Fibroblast of upper back skin (primary cell): ENCODE measurements at places on chromosomes 1 and 21.

- DNase-seq, result peak; percentile 46
Measured at GRCh38 chr1:10897981-10898728, 101.7 kb upstream of the CASZ1 start.

GRCh38 chr1:115668579-115668978, 26.8 kb downstream of the VANGL1 start:
- peak; percentile 93 for DNase-seq

DNA sequence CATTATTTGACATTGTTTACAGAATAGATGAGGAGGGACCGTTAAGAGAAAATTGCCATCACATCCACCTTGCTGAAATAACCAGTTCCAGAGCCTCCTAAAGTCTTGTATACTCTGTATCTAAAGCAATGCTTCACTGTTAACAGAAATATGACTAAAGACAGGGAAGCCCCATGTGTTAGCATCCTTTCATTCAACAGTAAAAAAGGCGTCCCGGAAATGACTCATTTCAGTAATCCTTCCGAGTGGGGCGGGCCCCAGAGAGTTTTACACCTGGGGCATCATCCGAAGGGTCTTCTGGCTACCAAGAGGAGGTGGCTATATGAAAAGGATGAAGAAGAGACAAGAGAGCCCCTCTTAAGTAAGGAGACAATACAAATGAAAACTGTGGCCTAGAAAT, 227.2 kb downstream of the SLC45A1 start:
- DNase-seq, result no peak

- peak; percentile 37 for DNase-seq
Measured at GRCh38 chr1:8603220-8603616, 214.2 kb downstream of the RERE start.

- DNase-seq, result no peak
Measured at GRCh38 chr21:38766987-38767722, 38.6 kb upstream of the ETS2 start.

DNA sequence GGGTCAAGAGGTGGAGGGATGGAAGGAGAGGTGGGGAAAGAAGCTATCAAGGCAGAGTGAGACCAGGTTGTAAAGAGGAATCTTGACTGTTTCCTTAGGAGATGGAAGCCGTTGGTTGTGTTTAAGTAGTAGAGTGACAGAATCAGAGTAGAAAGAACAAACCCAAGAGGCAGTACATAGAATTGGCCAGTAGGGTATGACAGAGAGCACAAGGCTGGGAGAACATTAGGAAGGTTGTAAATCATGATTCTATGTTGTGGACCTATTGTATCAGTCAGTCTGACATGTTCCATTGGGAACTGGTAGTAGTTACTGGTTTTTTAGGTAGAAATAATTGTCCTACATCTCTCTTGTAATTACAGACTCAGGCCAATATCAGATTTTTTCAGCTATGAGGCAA, 486.9 kb upstream of the USP24 start:
- DNase-seq, result no peak

DNA sequence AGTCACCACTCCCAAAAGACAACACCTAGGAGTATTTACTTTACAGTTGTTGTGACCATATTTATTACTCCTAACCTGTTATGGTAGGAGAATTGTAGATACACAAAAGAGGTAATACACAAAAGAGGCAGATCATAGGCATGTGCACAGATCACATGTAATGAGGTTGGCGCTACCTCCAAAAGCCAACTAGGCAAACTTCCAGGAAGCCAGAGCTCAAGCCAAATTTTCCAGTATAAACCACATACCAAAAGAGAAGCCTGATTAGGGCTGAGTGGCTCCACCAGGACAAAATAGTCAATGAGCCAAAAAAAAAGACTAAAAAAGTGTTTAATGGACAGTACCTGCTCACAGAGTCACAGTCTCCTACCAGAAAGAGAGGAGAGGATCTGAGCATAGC, 195.0 kb upstream of the PBX1 start:
- no peak for DNase-seq

GRCh38 chr1:226626577-226626956, 78.0 kb downstream of the STUM start:
- DNase-seq, result peak; percentile 54

DNA sequence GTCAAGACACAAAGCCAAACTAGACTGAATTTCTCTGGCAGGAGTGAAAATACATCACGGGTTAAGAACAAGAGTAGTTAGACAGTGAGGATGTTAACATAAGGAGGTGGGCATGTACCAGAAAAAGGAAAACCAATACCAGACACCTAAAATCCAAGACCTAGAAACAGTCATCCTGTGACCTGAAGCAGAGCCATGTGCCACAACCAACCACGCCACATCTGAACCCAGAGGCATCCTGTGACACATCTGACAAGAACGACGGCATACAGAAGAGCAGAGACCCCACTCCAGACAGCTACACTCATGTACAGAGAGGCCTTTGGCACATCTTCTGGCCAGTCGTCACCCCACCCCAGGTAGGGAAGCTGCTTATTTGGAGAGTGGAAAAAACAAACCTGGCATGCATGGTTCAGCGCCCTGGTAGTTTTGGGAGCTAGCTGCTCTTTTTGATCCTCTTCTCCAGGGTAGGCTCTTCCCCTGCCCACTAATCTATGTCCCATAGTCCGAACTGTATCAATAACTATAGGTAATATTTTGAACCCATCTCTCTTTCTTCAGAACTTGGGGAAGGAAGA, 72.1 kb downstream of the SLC45A1 start:
- DNase-seq, result no peak

- no peak for DNase-seq
Measured at GRCh38 chr21:17900281-17900989, 81.3 kb upstream of the C21orf91 start.

- DNase-seq, result no peak
Measured at GRCh38 chr1:153567621-153568366, 2.1 kb upstream of the S100A2 start.

- DNase-seq, result peak; percentile 78
Measured at GRCh38 chr1:12184008-12184681, 17.4 kb downstream of the TNFRSF1B start.

GRCh38 chr1:185467122-185467521, 150.1 kb upstream of the IVNS1ABP start:
- DNase-seq, result no peak

DNA sequence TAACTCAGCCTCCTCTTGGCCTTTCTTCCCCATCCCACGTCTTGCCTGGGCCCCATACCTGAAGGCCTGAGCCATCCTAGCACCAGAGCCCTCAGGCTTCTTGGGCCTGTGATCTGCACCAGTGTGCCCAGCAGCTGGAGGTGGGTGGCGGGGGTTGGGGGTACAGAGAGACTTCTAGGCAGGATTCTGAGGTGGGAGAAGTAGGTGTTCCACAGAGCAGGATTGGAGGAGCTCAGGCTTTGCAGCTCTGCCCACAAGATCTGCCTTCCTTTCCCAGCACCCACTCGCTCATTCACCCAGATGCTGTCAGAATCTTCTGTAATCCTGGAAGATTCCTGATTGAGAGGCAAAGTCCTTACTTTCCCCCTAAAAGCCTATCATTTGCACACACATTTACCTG, 10.0 kb upstream of the GJB5 start:
- DNase-seq, result no peak

DNA sequence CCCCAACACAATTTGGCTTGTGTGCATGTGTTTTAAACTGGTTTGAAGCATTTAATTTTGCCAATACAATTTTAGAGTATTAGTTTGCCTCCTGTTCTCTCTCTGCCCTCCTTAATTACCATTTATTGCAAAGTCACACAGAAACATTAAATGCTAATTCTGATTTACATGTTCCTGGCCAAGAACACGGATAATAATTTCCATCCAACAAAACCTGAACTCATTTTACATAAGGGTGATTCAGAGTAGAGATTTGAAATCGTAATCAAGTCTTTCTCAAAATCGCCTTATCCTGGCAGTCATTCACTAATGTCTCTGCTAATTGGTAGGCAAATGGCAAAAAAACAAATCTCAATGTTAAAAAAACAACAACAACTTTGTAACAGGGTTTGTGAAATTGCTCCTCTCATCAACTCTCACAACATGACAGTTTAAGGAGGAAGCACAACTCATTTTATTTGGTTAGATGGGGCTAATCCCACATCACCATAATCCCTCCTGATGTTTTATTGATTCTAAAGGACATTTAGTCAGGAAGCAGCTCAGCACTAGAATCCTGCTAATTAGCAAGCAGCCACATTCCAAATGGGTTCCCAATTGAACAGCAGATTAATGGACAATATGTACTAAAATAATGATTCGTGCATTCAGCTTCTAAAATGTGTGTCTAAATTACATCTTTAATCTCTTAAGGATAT, 55.9 kb downstream of the C1orf87 start:
- no peak for DNase-seq

- DNase-seq, result no peak
Measured at GRCh38 chr21:38820471-38821239, 14.9 kb downstream of the ETS2 start.

GRCh38 chr1:66331658-66332547, 202.1 kb upstream of the SGIP1 start:
- DNase-seq, result peak; percentile 84

DNA sequence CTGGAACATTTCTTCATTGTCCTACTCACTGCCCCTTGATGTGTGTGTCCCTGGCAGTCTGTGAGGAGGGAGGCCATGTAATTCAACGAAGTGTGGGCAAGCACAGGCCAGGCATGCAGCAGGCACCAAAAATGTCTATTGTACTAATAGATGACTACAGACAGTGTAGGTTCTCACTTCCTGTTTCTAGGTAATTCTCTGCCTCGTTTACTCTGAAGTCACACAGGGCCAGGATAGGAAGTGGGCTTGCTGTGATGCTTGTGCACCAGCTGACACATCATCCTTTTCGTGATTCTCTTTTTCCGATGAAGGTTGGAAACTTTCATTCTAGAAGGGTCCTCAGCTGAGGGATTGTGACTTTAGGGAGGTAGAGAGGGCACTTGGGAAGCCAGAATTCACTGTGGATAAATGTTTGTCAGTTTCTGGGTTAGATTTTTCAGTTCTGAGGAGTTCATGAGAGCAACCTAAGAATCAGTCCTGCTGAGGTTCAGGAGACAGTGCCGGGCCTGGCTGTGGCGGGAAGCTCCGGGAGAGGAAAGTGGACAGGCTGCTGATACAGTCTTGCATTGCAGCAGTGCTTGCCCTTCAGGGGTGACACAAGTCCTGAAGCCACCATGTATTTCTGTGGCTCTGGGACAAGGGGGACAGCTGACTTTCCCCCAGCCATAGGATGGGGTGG, 4.3 kb upstream of the CSF1 start:
- DNase-seq, result no peak

DNA sequence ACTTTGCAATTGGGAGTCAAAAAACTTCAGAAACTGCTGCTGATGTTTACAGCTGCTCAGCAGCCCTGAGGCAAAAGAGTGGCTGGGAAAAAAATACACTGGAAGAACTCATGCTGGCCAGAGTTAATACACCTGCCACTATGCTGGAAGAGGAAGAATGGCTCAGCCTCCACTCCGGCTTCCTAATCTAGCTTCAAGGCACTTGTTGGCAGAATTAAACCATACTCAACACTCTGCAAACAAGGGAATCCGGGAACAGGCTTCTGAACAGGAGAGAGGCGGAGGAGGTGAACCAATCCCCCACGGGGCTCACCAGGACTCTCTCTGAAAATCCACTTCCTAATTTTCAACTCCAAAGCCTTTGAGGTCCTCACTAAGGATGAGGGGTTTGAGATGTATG, 120.1 kb downstream of the CCDC185 start:
- no peak for DNase-seq

DNA sequence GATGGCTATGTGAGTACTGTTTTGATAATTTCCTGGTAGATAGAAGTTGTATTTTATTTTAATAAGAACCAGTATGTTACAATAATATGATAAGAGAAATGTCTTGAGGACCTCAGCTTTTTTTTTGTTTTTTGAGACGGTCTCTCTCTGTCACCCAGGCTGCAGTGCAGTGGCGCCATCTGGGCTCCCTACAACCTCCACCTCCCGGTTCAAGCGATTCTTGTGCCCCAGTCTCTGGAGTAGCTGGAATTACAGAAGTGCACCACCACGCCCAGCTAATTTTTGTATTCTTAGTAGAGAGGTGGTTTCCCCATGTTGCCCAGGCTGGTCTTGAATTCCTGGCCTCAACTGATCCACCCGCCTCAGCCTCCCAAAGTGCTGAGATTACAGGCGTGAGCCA, 968.1 kb upstream of the ADGRL4 start:
- no peak for DNase-seq

GRCh38 chr1:63988941-63989340, 214.5 kb upstream of the UBE2U start:
- no peak for DNase-seq
